ENCODE measurements at places on chromosomes 16 and 17.

GRCh38 chr17:33056399-33057146 lies 64.9 kb downstream of the SPACA3 start:
- no peak for DNase-seq

- peak; percentile 47 for DNase-seq
Observed at GRCh38 chr17:3535253-3535995, 22.2 kb downstream of the TRPV3 start.

DNA sequence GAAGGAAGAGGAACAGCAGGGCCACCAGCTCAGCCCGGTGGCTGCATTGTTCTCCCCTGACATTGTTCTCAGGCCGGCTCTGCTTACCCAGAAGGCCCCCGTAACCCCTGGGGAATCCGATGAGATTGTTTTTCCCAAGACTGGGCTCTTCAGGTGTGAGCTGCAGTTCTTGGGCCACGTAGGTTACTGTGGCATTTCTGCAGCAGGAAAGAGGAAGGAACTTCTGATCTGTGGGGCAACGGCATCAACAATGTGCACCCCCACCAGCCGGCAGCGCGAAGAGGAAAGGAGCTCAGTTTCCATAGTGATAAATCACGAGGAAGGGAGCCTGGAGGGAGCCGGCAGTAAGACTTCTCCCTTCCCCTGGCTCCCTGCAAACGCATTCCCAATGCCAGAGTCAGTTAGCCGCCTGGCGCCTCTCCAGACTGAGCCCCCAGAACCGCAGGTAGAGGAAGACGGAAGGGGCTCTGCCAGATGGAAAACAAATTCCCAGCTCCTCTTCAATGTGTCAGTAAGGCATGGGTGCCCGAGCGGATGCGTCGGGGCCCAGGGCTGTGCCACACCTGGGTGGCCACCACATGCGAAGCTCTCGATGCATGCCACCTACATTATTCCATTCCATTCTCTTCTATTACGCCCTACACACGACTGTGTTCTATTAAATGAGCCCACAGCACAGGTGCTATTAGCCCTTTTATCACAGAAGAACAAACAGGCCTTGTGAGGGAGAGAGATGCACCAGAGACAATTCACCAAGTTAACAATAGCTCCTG lies 21.5 kb upstream of the PECAM1 start:
- no peak for DNase-seq

- DNase-seq = no peak
Observed at GRCh38 chr16:10685709-10686108, 9.0 kb downstream of the TEKT5 start.

GRCh38 chr16:14132696-14133048 lies 61.6 kb downstream of the MRTFB start:
- no peak for DNase-seq

DNA sequence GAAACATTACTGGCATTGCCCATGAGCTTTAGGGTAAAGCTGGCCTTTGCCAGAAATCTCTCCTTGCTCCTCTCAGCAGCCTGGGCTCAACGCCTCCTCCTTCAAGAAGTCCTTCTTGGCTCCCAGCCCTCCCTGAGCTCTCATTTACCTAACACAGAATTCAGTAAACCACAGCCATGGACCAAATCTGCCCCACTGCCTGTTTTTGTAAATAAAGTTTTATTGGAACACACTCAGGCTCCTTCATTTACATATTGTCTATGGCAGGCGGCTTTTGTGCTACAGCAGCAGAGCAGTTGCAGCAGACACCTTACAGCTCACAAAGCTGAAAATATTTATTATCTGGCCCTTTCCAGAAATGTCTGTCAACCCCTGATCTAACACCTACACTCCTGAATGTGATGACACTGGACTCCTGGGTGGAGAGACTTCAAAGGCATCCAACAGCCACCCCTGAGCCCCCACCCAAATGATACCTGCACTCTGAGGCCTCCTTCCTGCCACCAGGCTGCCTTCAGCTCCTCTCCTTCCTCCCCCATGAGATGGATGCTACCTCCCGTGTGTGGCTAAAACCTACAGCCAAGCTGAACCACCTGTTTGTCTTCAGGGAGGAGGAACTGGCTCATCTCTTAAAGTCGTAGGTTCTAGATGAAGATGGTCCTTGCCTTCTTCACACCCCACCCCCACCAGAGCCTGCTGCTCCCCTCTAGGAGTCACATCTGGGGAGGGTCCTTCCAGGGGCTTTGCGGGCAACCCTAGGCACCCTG lies 41.6 kb downstream of the PIMREG start:
- DNase-seq = no peak

DNA sequence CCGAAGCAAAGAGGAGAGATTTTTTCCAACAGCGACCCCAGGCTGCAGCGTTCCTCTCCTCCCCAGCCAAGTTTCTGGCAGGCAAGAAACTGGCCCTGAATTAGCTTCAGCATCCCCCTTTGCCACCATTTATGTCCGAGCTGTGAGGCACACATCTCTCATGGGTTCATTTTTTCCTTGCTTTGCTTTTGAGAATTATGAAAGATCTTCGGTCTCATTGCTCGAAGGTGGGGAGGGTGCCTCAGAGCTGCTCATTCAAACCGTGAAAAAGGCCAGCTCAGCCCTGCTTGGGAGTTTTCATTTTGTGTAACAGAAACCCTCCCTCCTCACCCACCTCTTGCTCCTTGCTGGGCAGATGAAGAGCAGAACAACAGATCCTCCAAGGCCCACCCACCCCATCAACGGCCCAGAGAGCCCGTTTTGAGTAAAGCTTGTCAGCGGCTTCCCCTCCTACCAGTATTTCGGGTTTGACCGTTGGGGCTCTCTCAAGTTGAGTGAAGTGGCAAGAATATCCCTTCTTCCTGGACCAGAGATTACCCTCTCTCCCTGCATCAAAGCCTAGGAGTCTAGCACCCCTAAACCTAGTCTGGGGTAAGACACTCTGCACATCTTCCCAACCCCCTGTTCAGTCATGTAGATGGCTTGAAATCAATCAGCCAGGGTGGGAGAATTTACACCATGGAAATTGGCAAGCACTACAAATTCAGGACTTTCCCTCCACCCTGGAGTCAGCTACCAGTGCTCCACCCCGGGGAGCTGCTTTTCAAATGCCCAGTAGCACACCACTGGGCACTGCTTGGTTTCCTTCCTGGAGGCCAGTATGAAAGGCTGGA lies 1.8 kb downstream of the CCR7 start:
- DNase-seq = no peak

GRCh38 chr16:66429290-66429962 lies 2.3 kb downstream of the BEAN1 start:
- DNase-seq = no peak

- no peak for DNase-seq
Observed at GRCh38 chr17:14317383-14317782, 16.5 kb downstream of the HS3ST3B1 start.

- no peak for DNase-seq
Observed at GRCh38 chr17:29625037-29625750, 2.5 kb upstream of the CORO6 start.

GRCh38 chr16:817001-817906 lies 16.7 kb upstream of the GNG13 start:
- DNase-seq = no peak

DNA sequence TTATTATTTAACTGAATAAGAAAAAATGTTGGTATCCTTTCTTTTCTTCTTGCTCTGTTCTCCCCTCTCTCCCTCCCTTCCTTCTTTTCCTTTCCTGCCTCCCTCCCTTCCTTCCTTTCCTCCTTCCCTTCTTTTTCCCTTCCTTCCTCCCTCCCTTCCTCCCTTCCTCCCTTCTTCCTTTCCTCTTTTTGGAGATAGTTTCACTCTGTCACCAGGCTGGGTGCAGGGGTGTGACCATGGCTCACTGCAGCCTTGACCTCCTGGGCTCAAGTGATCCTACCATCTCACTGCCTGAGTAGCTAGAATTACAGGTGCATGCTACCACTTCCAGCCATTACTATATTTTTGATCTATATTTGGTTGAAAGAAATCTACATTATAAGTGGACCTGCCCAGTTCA lies 5.7 kb upstream of the RUSF1 start:
- no peak for DNase-seq

DNA sequence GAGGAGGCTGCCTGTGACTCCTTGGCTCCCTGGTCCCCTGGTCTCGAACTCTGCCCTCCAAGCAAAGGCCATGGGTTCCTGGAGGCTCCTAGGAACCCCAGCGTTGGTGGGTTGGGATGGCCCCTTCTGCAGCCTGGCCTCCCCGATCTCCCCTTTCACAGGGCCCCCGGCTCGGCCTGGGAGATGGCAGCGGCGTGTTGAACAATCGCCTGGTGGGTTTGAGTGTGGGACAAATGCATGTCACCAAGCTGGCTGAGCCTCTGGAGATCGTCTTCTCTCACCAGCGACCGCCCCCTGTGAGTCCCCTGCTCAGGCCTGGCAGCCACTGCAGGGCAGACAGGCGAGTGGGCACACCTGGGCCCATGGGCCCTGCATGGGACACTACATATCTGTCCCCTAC lies 10.9 kb downstream of the ADGRG3 start:
- DNase-seq = no peak

DNA sequence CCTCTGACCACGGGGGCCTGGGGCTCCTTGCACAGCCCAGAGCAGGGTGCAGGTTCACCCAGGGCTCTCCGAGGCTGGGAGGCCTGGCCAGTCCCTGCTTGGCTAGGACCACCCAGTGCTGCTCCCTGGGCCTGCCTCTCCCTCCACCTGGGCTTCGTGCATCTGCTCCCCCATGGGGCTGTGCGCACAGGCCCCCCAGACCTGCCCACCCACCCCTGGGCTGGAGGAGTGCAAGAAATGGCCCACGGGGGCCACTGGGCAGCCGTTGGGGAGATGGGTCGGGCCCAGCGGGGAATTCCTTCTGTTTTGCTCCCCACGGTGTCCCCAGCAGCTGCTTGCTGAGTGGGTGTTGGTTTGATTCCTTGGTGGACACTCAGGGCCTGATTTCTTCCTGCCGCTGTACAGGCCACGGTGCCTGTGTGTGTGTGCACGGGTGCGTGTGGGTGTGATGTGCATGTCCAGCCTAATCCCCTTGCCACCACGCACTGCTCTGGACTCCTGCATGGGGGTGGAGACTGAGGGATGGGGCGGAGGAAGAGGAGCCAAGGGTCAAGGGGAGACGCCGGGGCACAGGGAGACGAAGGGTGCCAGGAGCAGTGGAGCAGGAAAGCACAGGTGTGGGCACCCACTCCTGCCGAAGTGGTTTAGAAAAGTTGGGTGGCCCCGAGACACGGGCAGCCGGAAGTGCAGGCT lies 8.5 kb downstream of the PRSS27 start:
- DNase-seq = no peak

All from right renal pelvis (tissue), 4 donors.